T-helper 17 cell (primary cell): ENCODE measurements at places on chromosomes 7 and 10.

DNA sequence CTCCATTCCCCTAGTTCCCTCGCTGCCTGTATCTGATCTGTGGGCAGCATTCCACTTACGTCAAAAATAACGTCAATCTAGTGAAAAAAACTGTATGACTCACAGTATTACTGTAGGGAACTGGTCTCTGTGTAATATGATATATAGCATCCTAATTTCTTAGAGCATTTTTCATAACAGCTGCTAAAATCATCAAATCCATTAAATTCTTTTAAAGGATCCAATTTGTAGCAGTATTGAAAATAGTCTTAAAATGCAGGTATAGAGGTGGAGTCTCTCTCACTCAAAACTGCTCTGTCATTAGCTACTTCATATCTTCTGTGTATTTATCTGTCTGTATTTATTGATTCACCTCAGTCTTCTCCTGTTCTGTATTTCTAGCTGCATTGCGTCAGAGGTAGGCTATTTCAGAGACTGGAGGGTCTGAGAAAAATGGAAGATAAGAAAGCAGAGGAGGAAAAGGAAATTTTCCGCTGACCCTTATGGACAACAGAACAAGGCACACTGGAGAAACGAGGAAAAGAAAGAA lies 59.9 kb downstream of the PON1 start:
- peaks cover 2% of the 10 kb centered on the region for H3K4me1 ChIP-seq
- H3K27me3 ChIP-seq = peaks cover 5% of the 10 kb centered on the region
- H3K36me3 ChIP-seq = no peaks in the 10 kb centered on the region
- DNase-seq = no peak

- H3K4me3 ChIP-seq = no peak overlapping the region
- no peak overlapping the region for H3K27ac ChIP-seq
- DNase-seq = peak; percentile 31
- H3K4me1 ChIP-seq = peaks cover 5% of the 10 kb centered on the region
Observed at GRCh38 chr10:80664071-80664680, 126.5 kb downstream of the SH2D4B start.

GRCh38 chr10:122286867-122287266 lies 15.8 kb downstream of the BTBD16 start:
- H3K27ac ChIP-seq = no peak overlapping the region
- DNase-seq = no peak
- H3K27me3 ChIP-seq = peaks cover 58% of the 10 kb centered on the region
- peaks cover 6% of the 10 kb centered on the region for H3K36me3 ChIP-seq
- no peak overlapping the region for H3K4me3 ChIP-seq
- H3K4me1 ChIP-seq = peaks cover 17% of the 10 kb centered on the region

- no peaks in the 10 kb centered on the region for H3K36me3 ChIP-seq
- no peak for DNase-seq
- H3K4me3 ChIP-seq = no peak overlapping the region
- peak overlapping the region; percentile 29 for H3K27ac ChIP-seq
- H3K27me3 ChIP-seq = peaks cover 25% of the 10 kb centered on the region
- H3K4me1 ChIP-seq = peaks cover 2% of the 10 kb centered on the region
Observed at GRCh38 chr10:127347202-127347959, 151.0 kb upstream of the INSYN2A start.

DNA sequence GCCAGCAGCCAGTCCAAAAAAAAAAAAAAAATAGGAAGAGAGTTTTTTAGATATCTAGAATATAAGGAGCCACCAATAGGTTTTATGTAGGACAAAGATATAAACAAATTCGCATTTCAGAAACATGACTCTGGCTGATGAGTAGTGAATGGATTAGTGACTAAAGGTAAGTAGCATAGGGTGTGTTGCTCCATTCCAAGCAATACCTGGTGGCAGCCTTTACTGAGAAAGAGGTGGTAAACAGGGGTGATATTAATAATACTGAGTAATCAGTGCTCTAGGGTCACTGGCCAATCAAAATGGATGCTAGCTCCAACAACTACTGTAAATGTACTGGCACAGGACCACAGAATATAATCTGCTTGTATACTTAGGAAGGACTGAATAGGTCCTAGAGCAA lies 45.5 kb upstream of the RAB11FIP2 start:
- no peak overlapping the region for H3K4me3 ChIP-seq
- DNase-seq = no peak
- H3K27me3 ChIP-seq = peaks cover 5% of the 10 kb centered on the region
- H3K4me1 ChIP-seq = no peaks in the 10 kb centered on the region
- H3K36me3 ChIP-seq = peaks cover 3% of the 10 kb centered on the region

DNA sequence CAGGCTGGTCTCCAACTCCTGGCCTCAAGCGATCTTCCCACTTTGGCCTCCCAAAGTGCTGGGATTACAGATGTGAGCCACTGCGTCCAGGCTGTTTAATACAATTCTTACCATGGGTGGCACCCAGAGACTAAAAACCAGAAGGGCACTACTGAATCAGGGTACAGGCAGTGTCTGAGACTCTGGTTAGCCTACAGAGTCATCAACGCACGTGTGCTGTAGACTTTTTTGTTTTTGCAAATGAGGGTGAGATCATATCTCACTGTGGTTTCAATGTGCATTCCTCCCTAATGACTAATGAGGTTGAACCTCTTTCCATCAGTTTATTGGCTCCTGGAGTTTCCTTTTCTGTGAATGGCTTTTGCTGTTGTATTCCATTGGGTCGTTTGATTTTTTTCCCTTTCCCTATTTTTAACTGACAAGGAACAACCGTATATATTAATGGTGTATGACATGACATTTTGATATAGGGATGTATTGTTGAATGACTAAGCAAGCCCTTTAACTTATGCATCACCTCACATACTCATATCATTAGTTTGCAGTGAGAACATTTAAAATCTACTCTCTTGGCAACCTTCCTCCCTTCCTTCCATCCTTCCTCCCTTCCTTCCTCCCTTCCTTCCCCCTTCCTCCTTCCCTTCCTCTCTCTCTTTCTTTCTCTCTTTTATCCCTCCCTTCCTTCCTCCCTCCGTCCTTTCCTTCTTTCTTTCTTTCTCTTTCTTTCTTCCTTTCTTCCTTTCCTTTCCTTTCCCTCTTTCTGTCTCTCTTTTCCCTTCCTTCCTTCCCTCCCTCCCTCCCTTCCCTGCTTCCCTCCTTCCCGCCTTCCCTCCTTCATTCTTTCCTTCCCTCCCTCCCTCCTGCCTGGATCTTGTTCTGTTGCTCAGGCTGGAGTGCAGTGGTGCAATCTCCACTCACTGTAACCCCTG lies 9.3 kb upstream of the TMEM270 start:
- H3K4me1 ChIP-seq = peaks cover 22% of the 10 kb centered on the region
- H3K4me3 ChIP-seq = no peak overlapping the region
- H3K27ac ChIP-seq = peak overlapping the region; percentile 54
- peaks cover 22% of the 10 kb centered on the region for H3K27me3 ChIP-seq
- H3K36me3 ChIP-seq = no peaks in the 10 kb centered on the region
- no peak for DNase-seq
